KG1 (cell line): ENCODE measurements at places on chromosomes 3 and 15.

GRCh38 chr3:162558016-162558415 lies 1061.4 kb downstream of the OTOL1 start:
- no peak for DNase-seq

GRCh38 chr3:188266562-188267274 lies 112.8 kb downstream of the LPP start:
- no peak for DNase-seq

GRCh38 chr3:13039213-13039896 lies 33.9 kb downstream of the IQSEC1 start:
- no peak for DNase-seq

DNA sequence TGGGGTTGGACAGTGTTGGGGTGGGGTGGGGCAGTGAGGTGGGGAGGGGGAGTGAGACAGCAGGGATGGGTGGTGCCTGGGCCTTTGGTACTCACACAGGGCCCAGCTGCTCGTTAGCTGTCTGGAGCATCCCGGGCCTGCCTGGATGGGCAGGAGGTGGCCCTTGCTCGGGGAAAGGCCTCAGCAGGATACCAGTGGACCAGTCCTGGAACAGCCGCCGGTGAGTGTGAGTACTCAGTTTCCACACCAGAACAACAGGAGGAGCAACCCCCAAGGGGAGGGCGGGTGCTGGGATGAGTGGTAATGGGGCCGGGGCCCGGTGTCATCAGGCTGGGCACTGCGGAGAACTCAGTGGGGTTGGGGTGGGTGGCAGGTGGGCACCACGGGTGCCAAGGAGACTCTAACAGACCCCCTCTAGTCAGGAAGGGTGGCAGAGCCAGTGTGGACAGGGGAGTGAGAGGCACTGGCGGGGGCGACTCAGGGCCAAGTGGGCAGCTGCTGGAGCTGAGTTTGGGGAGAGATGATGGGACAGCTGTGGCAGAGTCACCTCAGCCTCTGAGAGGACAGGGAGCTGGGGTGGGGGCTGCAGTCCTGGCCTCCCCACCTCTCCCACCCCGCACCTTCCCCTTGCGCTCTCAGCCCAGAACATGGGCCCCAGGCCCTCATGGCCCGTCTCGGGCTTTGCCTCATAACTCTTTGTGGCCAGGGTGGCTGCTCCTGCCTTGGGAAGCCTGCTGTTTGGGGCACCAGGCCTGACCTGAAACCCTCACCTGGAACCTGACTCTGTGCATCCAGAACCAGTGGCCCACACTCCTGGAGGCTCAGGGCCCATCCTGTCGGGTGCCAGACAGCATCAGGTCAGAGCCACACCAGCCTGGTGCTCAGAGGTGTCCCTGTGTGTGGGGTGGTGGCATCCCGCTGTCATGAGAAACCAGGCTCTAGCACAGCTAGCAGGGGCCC lies 52.1 kb upstream of the PRR23E start:
- DNase-seq: no peak

DNA sequence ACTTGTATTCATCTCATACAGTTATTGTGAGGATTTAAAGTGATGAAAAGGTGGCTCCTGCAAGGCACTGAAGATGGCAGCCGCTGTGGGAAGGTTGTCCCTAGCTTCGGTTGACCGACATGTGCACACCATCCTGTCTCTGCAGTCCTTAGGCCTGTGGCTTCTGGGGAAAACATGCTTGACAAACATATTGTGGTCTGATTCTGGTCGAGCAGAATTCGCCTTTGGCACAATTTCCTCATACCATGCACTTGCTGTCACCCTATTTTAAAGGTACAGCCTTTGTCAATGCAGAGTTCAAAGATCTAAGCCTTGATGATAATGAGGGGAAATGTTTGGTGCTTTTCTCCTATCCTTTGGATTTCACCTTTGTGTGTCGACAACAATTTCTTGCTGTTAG lies 50.9 kb downstream of the PRICKLE2 start:
- DNase-seq: no peak

GRCh38 chr3:81270603-81271379 lies 490.7 kb downstream of the GBE1 start:
- no peak for DNase-seq

DNA sequence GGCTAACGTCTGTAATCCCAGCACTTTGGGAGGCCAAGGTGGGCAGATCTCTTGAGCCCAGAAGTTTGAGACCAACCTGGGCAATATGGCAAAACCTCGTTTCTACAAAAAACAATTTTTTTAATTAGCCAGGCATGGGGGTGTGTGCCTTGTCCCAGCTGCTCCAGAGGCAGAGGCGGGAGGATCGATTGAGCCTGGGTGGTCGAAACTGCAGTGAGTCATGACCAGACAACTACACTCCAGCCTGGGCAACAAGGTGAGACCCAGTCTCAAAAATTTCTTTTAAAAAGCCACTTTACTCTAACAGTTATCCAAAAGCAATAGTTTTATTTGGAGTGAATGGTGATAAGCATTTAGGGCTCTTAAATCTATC lies 12.5 kb downstream of the TRIM59 start:
- no peak for DNase-seq

DNA sequence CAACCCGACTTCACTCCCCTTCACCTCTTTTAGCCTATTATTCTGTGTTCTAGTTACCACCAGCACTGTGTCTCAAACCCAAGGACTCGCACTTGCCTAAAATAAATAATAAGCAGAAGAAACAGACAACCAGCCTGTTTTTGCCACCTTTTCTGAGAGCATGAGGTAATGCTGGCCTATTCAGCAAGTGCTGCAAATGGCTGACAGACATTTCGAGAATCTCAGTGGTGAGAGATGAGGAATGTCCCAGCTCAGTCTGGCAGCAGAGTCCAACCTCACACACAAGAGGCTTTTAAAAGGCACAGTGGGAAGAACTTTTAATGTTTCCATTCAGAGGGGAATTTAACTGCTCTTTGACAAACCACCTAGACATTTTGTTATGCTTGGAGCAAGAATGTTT lies 143.3 kb upstream of the GMNC start:
- no peak for DNase-seq

GRCh38 chr3:56867671-56868070 lies 65.9 kb upstream of the ARHGEF3 start:
- DNase-seq: no peak

GRCh38 chr3:85591451-85591850 lies 632.7 kb downstream of the CADM2 start:
- no peak for DNase-seq

GRCh38 chr3:177827511-177828207 lies 630.4 kb upstream of the TBL1XR1 start:
- DNase-seq: no peak

GRCh38 chr3:33089515-33089914 lies 7.4 kb downstream of the GLB1 start:
- no peak for DNase-seq

DNA sequence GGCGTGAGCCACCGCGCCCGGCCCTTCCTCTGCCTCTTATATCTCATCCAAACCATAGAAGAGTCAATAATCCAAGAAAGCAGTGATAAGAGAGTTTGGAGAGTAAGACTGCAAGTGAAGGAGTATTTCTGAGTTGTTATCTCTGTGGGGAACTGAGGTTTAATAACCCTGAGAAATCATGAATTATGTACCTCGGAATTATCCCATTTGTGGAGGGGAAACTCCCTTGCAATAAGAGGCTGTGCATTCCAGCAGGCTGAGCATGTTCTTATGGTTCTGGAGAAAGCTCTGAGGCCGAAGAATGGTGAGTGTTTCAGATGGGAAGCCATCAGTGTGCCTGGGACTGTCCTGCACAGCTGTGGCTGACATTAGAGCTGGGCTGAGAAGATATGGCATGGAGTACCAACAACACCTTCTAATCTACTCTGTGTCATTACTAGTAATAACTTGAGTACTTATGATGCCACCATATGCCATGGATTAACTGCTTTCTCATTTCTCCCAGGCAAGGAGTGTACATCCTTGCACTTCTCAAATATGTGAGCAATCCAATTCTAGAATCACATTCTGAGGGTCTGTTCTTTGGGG lies 31.4 kb upstream of the NOX5 start:
- DNase-seq: no peak

DNA sequence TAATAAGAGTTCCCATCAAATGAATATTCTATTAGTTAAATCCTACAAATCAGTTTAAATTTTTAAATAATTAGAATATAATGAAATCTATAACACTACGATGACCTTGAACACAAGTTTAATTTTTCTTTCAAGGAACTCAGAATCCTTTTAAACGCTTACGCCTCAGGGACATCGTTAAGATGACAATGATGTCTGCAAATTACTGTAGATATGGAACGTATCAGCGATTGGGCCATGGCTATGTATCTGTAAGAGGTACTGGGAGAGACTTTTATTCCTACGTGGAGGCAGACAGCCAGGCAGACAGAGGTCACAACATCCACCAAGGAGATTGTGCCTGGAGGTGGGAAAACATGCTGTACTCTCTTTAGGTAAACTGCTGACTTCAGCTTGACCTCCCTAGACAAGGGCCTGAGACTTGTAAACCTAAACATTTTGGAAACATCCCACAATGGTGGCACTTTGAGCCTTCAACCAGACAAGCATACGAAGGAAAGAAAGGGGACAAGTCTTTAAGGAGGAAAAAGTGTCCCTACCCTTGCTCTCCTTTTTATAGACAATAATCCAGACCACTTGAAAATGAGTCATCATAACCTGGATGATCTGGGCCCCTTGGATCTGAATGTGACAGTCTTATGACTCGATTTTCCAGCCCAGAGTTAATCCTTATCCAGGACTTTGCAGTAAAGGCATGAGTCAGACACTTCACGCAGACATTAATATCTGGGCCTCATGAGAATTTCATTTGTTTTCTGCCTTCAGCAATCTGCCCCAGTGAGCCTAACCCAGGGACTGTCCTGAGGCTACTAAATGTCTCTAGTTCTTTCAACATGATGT lies 6.8 kb upstream of the LDHAL6B start:
- no peak for DNase-seq

GRCh38 chr15:48634893-48635292 lies 10.6 kb downstream of the FBN1 start:
- no peak for DNase-seq

DNA sequence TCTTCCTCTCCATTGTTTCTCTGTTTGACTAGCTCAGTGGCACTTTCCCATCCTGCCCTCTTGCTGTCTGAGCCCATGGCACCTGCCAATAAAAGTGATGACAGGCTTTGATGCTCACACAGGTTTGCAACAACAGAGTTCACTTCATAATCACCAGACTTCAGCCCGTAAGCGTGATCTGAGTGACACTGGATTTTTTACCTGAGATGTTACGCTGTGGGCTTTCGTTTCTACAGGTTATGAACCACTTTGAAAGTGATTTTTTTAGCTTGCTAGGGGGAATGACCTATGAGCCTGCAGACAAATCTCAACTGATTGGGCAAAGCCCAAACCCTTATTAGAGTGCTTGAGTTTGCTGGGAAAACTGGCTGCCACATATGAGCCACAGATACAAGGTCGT lies 173.9 kb upstream of the ICE2 start:
- no peak for DNase-seq

DNA sequence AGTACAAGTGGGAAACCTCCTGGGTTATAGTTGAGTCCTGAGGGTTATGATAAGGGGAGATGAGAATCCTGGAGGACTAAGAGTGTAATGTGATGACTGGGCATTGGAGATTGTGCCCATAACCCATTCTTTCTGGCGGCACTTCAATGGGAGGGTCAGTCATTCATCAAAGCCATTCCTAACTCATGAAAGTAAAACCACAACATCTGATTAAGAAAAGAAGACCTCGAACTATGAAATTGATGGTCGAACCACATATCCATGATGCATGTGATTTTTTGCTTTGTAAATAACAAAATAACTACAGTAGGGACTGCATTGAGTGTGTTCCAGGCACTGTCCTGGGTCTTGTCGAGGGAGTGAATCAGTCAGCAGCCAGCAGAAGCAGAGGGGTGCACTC lies 215.1 kb downstream of the SHQ1 start:
- DNase-seq: no peak

- no peak for DNase-seq
Measured at GRCh38 chr15:63090472-63090871, 31.2 kb upstream of the LACTB start.

DNA sequence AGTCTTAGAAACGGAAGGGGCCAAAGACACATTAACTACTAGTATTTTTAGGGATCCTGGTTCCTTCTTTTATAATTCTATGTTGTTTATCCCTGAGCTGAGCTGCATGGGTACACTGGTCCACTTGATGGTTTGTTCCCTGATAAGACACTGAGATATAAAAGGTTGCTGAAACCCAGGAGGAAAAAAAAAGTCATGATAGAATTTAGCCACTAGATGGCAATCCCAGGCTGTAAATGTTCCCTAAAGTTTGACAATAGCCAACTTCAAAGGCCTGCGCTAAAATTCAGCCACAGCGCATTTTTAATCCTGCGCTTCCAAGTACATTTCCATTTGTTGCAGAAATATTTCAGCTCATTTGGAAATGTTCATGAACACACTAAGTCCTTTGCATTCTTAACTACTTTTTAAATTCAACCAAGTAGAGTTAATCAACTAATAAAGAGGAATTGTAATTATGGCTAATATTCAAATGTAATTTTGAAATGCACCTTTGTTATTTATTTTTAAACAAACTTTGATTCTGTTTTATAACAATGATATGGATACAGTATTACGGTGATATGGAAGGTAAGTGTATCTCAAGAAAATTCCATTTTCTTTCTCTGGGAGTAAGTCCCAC lies 249.3 kb upstream of the FEZF2 start:
- DNase-seq: no peak

DNA sequence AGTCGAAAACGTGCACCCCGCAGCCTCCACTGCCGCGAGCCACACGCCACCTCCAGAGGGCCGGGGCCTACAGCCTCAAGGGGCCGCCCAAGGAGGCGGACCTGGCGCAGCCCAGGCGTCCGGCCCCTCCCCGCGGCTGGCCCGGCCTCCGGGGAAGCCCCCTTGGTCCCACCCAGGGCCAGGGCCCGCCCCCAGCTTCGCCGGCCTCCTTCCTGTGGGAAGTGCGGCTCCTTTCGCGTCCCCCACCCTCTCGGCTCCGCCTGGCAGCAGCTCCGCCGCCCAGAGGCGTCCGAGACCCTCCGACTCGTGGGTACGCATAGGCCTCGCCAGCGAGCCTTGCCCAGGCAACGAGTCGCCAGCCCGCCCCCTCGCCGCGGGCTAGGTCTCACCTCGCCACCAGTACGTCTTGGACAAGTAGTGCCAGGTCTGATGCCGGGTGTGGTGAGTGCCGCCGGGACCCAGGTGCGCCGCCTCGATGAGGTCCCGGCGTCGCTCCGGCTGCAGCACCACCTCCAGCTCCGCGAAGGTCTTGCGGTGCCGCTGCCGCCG lies 642 bp downstream of the ZBTB11 start:
- no peak for DNase-seq

DNA sequence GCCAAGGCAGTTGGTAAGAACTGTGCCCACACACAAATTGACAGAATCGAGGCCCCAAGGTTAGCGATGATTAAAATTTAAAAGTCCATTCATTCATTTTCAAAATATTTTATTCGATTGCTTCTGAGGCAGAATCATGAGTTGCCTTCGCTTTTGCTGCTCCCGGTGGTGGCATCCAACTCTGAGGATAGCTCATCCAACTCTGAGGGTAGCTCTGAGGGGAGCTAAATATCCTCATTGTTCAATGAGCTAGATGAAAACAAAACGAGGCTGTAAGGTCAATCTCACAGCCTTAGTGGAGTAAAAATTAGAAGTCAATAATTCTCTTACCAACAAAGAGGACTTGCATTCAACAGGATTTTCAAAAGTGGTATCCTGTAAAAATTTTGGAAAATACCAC lies 897 bp upstream of the CHL1 start:
- no peak for DNase-seq
